ENCODE measurements at places on chromosomes 4 and X. TPM values are rescaled to one million over a fixed set of nuclear protein-coding genes. Genes with fewer than 3 reads are reported as not detected.

SASH3 gene
- total RNA-seq = not detected

ABLIM2 gene
- not detected for total RNA-seq

SSX4 gene
- total RNA-seq = not detected

AFP gene
- total RNA-seq = 0.29 TPM

AFAP1 gene
- total RNA-seq = 44.3 TPM

ASMT gene
- not detected for total RNA-seq

HGFAC gene
- total RNA-seq = 0.06 TPM

PF4V1 gene
- 2.6 TPM for total RNA-seq

SPATA4 gene
- total RNA-seq = not detected

AVPR2 gene
- not detected for total RNA-seq

MED14 gene
- 19.9 TPM for total RNA-seq

MAGEB1 gene
- total RNA-seq = not detected

DCLK2 gene
- 0.78 TPM for total RNA-seq

CTAG2 gene
- not detected for total RNA-seq

DCAF8L2 gene
- not detected for total RNA-seq

XG gene
- total RNA-seq = 0.73 TPM

PLAC8 gene
- total RNA-seq = not detected

CXCL3 gene
- total RNA-seq = 3.2 TPM

IBSP gene
- not detected for total RNA-seq

CTAG1B gene
- not detected for total RNA-seq

RS1 gene
- not detected for total RNA-seq

UGT2B17 gene
- total RNA-seq = not detected

Data from cardiac ventricle fibroblast (primary cell).